ENCODE measurements at places on chromosomes 7 and 10.

GRCh38 chr10:120365872-120366271, 91.2 kb upstream of the PLPP4 start:
- DNase-seq, result no peak

DNA sequence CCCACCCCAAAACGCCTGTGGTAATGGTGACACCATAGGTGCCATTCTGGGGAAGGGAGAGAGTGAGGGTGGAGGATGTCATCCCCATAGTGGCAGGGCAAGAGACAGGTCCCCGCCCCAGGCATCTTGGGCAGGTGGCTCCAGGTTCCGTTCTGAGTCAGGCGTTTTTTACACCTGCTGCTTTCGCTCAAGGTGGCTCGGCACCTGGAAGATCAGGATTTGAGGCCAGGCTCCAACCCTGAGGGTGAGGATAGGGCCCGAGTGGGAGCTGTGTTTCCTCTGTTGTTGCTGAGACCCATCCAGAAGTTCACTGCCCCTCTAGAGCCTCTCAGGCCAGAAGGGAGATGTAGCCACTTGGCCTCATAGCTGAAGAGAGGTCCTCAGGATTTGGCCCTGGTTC, 36.6 kb upstream of the DUSP5 start:
- DNase-seq, result no peak

GRCh38 chr10:114021717-114022680, 21.7 kb upstream of the ADRB1 start:
- no peak for DNase-seq

DNA sequence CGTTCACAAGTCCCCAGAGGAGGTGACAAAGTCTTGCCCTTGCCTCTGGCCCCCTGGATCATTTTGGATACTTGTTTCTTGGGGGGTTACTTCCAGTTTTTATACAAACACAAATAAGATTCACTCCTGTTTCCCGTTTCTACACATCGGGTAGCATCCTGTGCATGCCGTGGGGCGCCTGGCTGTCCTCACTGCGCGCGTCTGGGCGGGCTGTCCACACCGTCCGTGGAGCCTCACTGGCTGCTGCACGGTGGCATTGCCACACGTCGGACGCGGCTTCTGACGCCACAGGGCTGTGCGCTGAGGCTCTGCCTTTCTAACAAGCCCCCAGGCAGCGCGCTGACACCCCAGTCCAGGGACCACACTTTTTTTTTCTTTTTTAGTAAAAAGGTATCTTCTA, 18.4 kb downstream of the BNIP3 start:
- DNase-seq, result no peak

GRCh38 chr7:43754596-43754995, 3.9 kb upstream of the BLVRA start:
- no peak for DNase-seq

- DNase-seq, result no peak
These were observed 961.5 kb downstream of the PCDH15 start for GRCh38 chr10:53839440-53840039.

DNA sequence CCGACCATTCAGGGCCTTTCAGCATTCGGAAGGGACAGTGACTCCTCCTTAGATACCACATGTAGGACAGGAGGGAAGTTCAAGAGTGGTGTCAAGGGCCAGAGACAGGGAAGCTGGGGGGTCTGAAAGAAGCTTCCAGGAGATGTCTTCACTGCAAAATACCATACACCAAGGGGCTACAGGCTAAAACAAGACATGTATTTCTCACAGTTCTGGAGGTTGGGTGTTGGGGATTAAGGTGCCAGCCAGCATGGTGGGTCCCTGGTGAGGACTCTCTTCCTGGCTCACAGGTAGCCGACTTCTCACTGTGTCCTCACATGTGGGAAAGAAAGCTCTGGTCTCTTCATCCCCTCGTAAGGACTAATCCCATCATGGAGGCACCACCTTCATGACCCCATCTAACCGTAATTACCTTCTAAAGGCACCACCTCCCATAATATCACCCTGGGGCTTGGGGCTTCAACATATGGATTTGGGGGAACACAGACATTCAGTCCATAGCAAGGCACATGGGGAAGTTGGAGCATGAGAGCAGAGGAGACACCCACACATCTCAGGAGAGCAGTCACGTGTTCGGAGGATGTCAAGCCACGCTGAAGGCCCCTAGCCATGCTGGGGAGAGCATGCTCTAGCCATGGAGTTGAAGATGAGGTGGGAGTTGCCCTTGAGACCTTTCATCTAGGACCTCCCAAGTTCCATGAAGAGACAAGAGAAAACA, 73.9 kb upstream of the GDF10 start:
- no peak for DNase-seq

- no peak for DNase-seq
These were observed 32.6 kb downstream of the STRIP2 start for GRCh38 chr7:129466796-129467195.

GRCh38 chr10:80064120-80064886, 14.2 kb upstream of the TMEM254 start:
- no peak for DNase-seq

DNA sequence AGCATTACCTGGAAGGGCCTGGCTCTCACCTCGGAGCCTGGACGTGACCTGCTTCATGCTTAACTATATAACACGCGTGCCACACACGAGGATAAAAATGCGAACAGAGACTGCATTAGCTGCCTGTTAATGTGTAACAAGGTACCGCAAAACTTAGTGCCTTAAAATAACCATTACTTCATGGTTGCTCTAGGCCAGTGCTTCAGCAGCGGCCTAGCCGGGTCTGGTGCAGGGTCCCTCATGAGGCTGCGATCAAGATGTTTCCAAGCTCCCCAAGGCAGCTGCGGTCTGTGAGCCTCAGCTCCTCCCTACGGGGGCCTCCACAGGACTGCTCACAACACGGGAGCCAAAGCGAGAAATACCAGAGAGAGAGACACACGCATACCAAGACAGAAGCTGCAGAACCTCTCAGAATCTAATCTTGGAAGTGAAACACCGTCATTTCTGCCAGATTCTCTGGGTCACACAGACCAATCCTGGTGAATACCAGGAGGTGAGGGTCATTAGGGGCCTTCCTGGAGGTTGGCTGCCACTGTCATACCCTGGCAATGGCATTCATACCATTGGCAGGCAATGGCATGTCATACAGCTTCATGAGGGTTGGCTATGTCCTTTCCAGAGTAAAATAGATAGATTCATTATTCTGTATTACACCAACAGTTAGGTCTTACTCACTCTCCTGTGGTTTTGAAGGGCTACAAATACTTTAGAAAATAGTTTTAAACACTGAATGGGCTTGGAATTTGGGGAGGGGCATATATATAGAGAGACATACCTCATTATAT, 94.5 kb downstream of the HIPK2 start:
- DNase-seq, result no peak

- no peak for DNase-seq
These were observed 117.8 kb downstream of the ZMIZ1 start for GRCh38 chr10:79186486-79187120.

DNA sequence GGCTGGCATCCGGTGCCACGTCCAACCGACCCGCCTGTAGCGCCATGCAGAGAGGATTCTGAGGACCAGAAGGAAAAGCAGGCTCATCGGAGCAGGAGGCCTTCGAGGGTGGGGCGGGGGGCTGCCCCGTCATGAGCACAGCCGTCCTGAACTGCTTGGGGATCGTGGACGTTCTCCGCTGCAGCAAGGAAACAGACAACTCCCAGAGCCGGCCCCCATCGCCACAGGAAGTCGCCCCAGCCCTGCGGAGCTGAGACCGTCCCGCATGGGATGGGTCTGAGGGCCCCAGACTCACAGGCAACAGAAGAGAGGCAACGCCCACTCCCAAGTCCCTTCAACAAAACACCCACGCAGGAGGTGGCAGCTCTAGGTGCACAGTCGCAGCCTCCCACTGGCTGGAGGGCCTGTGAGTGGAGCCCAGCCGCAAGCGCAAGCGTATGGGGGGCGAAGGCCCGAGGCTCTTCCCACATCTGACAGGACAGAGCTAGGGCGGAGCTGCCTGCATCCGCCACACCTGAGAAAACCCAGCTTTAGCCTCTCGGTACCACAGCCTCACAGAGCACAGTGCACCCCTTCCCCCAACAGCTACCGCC, 64.7 kb upstream of the TNRC18 start:
- peak; percentile 42 for DNase-seq

- no peak for DNase-seq
These were observed 2.8 kb downstream of the BORCS7 start for GRCh38 chr10:102856758-102857424.

DNA sequence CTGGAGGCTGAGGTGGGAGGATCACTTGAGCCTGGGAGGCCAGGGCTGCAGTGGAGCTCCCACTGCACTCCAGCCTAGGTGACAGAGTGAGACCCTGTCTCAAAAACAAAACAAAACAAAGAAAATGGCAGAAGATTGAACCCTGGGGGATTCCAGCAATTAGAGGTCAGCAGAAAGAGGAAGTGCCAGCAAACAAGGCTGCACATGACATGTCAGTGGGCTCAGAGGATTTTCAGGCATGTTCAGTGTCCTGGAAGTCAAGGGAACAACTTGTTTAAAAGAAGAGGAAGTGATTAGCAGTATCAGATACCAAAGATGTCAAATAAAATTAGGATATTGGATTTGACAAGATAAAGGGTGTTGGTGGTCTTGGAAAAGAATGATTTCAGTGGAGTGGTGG, 32.3 kb downstream of the RAB18 start:
- no peak for DNase-seq

DNA sequence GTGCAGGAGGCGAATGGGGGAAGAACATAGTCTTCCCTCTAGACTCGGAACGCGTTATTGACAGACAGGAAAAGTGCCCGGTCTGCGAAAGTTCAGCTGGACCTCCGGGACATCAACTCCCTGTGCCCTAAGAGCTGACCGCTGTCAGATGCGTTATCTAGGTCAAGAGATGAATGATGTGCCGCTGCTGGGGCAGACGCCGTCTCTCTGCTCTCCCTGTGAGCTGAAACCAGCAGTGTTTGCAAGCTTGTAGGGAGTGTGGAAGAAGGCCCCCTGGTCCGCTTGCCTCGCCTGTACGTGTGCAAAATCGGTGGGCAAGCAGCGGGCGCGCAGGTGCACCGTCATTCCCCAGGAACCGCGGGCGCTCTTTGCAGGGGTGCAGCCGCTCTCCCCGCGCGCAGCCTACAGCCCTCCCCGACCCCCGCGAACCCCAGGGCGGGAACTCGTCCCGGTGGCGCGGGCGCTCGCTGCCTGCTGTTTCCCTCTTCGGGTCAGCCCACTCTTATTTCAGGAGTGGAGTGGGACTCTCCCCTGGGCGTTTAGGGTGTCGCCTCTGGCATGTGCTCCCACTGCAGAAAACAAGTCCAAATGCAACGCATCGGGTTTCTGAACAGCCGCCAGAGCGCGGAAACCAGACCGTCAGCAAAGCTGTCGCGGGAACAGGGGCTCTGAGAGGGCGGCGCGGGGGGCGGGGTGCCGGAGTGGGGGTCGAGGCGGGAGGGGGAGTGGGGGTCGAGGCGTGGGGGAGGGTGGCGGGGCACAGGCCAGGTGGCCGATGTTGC, 1.8 kb upstream of the PFKFB3 start:
- no peak for DNase-seq

DNA sequence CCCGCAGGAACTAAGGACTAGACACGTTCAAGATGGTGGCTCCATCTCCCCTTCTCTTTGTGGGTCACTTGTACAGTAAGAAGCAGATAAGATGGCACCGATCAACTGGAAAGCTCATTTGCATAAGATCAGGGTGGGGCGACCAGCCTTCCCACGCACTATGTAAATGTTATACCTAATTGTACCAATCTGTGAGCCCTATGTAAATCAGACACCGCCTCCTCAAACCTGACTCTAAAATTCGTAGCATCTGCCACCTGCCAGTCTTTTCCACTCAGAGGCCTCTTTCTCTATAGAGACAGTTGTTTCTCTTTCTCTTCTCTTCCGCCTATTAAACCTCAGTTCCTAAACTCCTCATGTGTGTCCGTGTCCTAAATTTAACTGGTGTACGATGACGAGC, 324.5 kb downstream of the PHF14 start:
- no peak for DNase-seq

DNA sequence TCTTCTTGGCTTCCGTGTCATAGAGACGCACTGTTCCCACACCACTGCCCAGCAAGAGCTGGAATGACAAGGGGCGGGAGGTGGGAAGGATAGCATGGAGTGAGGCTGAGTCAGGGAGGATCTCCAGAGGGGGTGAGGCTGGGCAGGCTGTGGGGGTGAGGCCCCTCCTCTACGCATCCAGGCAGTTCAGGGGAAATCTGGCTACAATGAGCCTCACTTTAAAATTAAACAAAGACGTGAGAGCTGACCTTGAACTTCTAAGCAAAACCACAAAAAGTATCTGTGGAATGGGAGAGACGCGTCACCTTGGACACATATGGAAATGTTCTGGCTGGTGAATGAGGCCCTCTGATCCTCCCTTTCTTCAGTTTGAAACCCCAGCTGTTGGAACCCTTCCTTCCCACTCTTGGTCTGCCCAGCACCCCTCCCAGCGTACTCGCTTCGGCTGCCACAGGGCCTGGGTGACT, 17.7 kb downstream of the WDR91 start:
- DNase-seq, result no peak

DNA sequence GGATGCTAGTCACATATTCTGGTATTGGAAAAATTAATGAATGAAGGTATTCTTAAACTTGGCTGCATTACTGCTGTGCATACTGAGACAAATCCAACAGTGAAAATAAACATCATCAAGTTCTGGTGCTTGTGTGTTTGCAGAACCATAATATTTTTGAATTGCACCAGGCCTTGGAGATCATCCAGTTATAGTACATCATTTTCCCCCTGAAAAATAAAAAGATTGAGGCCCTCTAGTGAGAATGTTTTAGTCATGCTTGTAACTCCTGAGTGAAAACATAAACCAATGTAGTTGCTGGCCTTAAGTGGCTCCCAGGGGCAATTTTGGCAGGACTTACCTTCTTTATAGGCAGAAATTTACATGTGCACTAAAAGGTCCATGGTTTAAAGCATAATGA, 218.8 kb upstream of the TMEM229A start:
- no peak for DNase-seq

GRCh38 chr10:108303149-108303548, 1138.6 kb upstream of the SORCS1 start:
- DNase-seq, result no peak

DNA sequence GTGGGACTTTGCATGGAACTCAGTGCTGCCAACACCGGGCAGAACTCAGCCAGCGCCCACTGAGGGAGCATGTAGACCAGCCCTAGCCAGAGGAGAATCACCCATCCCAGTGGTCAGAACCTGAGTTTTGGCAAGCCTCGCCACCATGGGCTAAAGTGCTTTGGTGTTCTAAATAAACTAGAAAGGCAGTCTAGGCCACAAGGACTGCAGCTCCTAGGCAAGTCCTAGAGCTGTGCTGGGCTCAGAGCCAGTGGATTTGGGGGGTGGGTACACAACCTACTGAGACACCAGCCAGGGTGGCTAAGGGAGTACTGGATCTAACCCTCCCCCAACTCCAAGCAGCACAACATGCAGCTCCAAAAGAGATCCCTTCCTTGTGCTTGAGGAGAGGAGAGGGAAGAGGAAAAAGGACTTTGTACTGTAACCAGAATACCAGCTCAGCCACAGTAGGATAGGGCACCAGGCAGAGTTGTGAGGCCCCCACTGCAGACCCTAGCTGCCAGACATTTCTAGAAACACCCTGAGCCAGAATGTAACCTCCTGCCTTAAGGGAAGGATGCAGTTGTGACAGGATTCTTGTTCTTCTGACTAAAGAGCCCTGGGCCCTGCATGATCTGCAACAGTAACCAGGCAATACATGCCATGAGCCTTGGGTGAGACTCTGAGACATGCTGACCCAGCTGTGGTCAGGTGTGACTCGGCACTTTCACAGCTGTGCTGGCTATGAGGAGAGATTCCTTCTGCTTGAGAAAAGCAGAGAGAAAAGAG, 24.4 kb downstream of the GSDME start:
- no peak for DNase-seq

GRCh38 chr10:117896517-117896916, 150.2 kb downstream of the RAB11FIP2 start:
- no peak for DNase-seq
